CD4-positive, alpha-beta memory T cell (primary cell): ENCODE measurements at places on chromosomes 3 and 15.

DNA sequence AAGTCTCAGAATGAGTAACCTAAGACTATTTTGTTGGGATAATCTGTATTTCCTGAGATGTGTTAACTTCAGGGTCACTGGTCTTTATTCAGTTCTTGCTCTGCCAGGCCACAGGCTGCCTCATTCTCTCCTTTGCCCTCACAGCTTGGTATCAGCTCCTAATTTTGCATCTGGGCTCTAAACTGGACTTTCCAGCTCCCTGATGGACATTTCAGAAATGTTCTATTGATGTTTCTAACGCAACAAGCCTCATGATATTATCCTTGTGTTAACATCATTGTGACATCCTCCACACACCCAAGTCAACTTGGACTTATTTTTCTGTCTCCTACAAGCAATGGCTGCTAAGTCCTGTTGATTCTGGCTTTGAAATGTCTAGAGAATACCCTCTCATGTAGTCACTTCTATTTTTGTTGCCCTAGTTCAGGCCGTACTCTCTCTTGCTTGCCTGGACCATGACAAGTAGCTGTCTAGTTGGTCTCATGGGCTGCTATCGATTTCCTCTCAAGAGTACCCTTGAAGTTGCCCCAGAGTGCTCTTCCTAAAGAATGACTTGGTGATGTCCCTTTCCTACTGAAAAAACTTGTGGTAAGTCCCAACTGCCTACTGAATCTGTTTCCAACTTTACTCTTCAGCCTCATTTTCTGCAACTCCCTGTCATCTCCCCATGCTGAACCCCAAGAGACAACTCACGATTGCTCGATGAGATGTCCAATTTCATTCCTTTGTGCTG, 52.7 kb downstream of the CHST2 start:
- no peak for DNase-seq

DNA sequence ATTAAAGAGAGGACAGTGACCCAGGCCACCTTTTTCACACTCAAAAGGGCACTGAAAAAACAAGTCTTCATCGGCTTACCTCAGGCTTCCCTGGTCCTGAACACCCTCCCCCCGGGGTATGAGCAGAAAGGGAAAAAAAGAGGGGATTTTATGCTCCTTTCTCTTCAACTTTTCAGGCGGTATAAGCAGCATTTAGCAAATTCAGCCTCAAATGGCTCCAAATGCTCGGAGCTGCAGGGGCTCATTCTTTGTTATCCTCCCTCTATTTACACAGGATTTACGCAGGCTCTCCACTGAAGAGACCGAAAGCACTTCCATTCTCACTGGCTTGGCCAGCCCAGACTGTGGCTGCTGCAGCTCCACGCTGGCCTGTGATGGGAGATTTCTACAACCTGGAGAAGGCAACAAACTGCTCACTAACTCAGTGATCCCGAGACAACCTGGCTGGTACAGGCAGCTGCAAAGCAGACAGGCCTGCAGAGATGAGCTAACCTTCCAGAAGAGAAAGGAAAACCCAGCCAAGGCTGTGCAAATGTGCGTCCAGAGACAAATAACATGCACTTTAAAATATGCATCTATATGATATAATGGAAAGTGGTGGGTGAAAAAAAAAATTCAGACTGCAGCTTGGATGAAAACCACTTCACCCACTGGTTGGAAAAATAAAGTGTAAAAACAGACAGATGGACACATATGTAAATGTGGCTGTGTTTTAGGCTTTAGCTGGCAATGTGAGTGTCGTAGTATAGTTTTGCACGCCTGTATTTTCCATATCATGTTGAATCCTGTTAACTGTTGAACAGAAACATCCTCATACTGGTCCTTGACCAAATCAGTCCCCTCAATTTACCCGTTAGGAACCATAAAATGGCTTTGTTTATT, 54.2 kb downstream of the MEIS2 start:
- DNase-seq, result no peak

DNA sequence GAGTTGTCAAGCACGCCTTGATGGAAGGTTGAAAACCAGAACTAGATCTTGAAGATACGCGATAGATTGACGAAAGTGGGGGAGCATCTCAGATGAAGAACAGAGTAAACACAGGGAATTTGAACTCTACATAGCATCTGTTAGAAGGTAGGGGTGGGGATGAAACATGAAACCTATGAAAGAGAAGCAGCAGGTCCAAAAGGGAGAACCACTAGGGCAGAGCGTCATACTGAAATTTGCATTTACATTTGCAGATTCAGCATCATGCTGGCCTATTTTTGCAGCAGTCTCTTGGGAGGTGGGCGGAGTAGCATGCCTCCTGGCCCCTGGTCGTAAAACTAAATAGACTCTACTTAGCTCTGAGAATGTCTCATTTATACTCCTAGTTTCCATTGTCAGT, 46.1 kb upstream of the RASGRP1 start:
- peak; percentile 38 for DNase-seq

- DNase-seq, result no peak
Measured at GRCh38 chr3:16126634-16127033, 47.8 kb upstream of the GALNT15 start.

GRCh38 chr3:97979610-97980009, 7.4 kb upstream of the RIOX2 start:
- DNase-seq, result no peak

GRCh38 chr3:29099775-29100174, 181.1 kb upstream of the RBMS3 start:
- no peak for DNase-seq
